ENCODE measurements at places on chromosomes 3 and 15.

GRCh38 chr15:41494190-41494921 is 682 bp downstream of the ITPKA start:
- peak; percentile 27 for DNase-seq

DNA sequence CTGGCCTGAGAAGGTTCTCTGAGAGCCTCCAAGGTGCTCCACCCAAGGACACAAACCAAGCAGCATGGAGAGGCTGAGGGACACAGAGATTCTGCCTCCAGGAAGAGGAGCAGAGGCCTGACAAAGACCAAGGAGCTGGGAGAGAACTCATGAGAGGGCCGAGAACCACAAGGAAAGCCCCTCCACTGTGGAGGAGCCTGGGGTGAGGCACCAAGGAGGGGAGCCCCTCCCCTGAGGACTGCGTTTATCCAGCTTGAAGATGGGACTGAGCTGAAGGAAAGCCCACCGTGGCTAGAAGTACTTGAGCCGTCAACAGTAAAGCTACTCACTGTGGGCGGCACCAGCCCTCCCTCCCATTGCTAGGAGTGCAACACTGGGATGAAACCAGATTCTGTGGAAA is 63.1 kb upstream of the MEF2A start:
- DNase-seq: no peak

DNA sequence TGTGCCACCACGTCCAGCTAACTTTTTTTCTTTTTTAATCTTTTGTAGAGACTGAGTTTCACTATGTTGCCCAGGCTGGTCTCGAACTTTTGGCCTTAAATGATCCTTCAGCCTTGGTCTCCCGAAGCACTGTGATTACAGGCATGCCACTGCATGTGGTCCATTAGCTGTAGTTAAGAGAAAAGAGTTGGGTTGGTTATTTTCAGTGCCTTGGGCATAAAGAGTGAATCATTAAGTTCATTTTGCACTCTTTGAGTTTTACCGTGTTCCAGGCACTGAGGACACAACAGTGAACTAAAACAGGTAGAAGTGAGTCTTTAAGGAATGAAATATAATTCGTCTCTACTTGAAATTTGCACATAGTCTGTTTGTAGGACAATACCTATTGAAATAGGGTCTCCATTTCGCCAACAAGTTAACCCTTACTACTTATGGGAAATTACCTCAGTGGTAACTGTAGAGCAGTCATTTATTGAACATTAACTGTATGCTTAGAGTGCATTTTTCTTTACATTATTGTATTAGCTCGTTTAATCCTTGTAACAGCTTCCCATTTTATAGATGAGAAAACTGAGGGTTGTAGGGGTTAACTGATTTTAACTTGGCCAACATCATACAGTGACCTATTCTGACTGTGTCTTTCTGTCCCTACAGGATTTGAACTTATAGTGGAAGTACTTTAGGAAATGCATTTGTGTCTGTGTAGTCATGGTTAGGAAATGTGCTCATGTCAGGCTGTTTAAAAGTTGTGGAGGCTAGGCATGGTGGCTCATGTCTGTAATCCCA is 22.7 kb upstream of the TRAK1 start:
- no peak for DNase-seq

DNA sequence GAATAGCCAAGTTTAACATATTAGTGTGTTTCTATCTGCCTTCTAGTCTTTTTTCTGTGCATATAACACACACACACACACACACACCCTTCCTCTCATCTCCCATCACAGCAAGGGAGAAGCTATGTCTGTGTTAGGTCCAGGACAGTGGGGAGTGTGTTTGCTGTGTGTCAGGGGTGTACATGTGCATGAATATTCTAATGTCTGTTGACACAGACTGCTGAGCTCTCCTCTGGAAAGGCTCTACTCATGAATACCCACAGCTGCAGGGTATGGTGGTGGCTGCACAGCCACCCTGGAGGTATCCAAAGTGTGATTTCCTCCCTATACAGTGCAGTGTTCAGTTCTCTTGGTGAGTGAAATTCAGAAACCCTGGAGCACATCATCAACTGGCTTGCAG is 42.9 kb downstream of the ARNT2 start:
- no peak for DNase-seq

DNA sequence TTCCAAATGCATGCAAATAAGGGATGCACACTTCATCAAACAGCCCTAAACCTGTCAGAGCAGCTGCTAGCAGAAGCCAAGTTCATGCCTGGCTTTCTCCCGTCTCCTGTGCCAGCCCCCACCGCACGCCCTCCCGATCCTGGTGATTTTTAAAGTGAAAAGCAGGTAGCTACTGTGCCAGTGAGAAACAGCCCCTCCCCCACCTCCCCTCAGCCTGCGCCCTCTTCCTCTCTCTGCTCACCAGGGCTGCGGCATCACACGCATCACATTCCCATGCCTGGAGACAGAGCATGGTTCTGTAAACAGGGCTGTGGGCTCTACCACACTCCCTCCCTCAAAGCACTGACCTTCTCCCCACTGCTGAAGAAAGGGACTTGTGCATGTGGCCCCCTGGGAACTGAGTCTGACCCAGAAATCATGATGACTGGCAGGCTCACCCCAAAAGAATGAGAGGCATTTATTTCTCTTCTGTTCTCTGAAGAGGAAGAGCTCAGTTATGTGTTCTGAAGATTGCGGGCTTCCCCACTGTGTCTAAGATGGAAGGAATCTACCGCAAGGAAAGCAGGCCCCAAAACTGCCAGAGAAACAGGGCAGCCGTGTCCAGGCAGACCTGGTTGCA is 14.5 kb upstream of the SLC6A1 start:
- DNase-seq: no peak

GRCh38 chr15:26848498-26848897 is 18.4 kb upstream of the GABRA5 start:
- peak; percentile 65 for DNase-seq

GRCh38 chr3:191379446-191379845 is 49.1 kb upstream of the UTS2B start:
- no peak for DNase-seq

GRCh38 chr3:8817486-8817885 is 48.1 kb upstream of the OXTR start:
- no peak for DNase-seq

DNA sequence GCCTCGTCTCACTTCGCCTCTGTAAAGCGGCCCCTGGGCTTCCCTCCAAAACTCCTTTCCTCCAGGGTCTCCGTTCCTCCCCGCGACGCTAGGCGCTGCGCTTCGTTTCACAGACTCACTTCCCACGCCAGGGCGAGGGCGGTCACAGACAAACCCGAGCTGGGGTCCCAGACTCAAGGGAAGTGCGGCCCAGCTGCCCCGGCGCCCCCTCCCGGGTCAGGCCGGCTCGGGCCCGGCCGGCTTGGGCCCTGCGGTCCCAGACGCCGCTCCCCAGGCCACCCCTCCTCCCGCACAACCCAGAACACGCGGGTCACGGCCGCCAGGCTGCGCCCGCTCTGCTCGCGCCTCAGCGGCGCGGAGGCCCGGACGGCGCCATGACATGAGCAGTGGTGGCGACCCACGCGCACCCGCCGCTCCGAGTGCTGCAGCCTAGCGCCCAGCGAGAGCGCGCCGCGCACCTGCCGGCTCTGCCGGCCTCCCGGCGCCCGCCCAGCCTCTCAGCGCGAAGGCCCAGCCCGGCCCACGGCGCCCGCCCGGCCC is 547 bp downstream of the NUP210 start:
- DNase-seq: peak; percentile 63

- peak; percentile 5 for DNase-seq
These were observed 101.5 kb upstream of the ASB14 start for GRCh38 chr3:57393977-57394376.

DNA sequence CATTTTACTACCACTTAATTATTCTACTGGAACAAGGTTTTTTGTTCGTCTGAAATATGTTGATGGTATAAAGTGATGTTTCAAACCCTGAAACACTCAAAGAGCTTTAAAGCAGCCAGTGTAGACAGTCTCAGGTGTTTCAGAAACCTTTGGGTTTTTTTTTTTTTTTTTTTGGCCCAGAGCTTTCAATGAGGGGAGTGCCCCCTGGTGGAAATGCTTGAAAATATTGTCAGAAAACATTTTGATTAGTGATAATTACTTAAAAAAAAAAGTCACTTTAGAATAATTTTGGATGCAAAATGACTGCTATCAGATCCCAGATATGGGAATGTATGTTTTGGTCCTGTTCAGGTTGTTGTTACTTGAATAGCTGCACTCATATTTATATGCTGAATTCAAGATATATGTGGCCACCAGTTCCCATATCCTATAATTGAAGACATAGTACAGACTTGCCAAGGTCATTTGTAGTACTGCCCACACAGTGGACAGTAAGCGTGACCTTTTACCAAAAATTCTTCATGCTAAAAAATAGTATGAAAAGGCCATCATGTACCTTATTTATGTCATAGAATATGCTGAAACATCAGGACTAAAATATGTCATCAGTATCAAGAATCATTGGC is 35.9 kb downstream of the SATB1 start:
- DNase-seq: peak; percentile 61

DNA sequence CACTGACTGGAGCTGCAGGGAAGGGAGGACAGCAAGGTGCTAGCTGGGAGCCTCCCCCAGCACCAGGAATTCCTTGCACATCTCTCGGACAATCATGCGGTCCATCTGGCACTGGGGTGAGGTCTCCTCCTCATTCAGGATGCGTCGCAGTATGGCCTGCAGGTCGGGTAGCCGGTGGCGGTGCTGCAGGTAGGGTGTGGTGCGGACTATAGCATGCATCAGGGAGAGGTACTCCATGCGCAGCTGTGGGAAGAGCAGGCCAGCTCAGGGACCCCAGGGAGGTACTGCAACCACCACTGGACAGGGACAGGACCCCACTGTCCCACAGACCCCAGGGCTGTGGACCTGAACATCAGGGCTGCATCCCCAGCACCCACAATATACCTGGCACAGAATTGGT is 11.2 kb downstream of the NCKIPSD start:
- DNase-seq: no peak

DNA sequence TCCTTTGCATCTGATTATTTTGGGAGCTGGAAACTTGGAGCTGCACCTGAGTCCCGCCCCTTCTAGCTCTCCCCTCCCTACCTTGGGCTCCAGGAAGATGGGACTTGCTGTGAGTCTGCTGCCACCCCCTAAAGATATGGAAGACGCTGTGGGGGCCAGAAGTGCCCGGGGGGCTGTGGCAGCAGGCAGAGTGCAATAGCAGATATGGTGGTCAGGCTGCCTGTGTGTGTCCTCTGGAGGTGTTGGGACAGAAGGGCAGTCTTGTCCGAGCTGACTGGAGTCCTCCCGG is 485 bp downstream of the PAK6 start:
- DNase-seq: no peak

DNA sequence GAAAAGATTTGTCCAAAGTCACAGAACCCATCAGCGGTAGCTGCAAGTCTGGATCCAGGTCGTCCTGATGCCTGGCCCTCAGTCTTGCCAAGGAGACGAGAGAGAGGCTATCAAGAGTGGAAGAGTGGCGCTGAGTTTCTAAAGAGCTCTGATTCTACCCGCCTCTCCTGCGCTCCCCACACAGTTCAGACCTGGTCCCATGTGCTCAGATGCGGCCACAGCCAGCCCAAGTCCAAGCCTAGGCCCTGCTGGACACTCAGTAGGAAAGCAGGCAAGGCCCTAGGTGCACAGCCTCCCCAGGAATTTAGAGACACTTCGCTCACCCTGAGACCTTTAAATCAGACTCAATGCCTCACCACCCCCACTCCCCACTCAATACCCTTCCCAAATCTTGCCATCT is 32.4 kb downstream of the CCDC12 start:
- DNase-seq: no peak

DNA sequence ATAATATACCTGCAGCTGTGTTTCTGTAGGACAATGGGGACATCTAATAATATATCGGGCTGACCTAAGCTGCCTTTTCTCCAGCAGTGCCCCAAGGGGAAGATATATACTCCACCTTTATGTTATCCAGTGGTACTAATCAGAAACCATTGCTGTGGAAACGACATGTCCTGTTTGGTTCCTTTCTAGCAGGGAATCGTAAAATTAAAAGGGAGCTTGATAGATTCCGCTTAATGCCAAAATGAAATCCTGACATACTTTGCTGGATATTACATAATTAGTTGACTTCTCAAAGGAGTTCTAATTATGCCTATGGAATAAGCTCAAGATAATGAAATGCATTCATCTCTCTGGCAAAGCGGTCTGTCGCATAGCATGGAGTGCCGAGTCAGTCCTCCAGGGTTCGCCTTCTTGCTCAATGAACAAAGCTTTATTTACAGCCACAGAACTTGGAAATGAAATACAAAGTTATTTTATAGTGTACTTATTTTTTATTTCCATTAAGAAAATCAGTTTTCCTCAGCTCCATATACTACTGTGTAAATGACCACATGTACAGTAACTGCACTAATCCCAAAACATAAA is 262.8 kb downstream of the LRTM1 start:
- no peak for DNase-seq

DNA sequence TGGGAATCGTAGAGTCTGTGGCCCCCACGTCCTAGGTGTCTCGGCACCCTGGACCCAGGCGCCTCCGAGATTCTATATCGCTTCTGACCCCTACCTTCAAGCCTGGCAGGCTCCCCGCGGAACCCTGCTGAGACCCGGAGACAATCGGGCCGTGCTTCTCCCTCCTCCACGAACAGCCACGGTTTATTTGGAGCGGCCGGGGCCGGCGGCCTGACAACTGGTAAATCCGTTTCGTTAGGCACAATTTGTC is 1.4 kb downstream of the GATA2 start:
- no peak for DNase-seq

DNA sequence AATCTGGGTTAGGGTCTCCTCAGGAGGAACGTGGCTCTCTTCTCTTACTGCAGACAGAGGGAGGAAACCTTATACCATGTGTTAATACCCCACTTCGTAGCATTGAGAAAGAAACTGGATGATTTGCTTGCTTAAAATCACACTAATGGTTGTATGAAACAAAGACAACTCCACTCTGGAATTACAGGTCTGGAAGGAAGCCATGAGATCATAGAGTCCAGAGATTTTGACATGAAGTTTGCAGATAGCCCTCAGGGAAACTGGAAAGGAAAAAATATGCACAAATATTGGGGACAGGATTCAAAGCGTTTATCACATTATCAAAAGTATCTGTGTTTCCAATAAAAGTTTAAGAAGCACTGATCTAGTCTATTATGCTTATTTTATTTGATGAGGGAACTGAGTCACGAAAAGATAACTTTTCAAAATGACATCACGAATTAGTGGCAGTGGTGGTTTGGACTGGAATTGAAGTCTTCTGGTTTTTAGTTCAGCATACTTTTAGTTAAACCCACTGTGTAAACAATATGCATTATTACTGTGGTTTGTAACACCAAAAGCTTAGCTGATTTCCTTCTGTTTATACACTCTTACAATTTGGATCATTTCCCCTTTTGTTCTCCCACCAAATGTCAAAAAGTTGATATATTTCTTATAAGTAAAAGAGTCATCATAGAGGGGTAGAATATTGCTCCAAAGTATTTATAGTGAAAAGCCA is 16.8 kb downstream of the FGF7 start:
- DNase-seq: no peak

GRCh38 chr3:108516881-108517280 is 6.5 kb upstream of the MYH15 start:
- DNase-seq: no peak

GRCh38 chr15:94889153-94889552 is 657.8 kb downstream of the MCTP2 start:
- DNase-seq: no peak

- DNase-seq: no peak
These were observed 61.1 kb upstream of the MLF1 start for GRCh38 chr3:158509891-158510290.
